ENCODE measurements at places on chromosomes 11 and 22.

GRCh38 chr11:1638344-1638743, 8.8 kb downstream of the KRTAP5-5 start:
- DNase-seq, result no peak

- DNase-seq, result no peak
These were observed 81.7 kb downstream of the PRCP start for GRCh38 chr11:82818409-82819043.

DNA sequence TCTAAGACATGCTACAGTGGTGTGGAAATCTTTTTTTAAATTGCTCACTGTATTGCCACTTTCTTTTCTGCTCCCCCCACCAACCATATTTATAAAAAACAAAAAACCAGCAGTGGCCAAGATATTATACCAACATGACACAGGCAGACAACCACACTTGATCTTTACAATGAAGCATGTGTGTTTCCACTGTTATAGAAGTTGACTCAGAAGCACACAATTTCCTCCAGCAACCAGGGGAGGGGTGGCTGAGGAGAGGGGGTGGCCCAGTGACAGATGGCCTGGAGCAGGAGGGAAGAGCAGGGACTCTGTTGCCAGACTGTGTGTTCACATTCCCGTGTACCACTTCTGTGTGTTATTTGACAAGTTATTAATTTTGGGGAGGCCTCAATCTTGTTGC, 14.8 kb downstream of the CD59 start:
- no peak for DNase-seq

GRCh38 chr11:46338988-46339666, 8.1 kb upstream of the DGKZ start:
- no peak for DNase-seq

GRCh38 chr11:121024989-121025388, 1.1 kb downstream of the TBCEL start:
- peak; percentile 20 for DNase-seq

DNA sequence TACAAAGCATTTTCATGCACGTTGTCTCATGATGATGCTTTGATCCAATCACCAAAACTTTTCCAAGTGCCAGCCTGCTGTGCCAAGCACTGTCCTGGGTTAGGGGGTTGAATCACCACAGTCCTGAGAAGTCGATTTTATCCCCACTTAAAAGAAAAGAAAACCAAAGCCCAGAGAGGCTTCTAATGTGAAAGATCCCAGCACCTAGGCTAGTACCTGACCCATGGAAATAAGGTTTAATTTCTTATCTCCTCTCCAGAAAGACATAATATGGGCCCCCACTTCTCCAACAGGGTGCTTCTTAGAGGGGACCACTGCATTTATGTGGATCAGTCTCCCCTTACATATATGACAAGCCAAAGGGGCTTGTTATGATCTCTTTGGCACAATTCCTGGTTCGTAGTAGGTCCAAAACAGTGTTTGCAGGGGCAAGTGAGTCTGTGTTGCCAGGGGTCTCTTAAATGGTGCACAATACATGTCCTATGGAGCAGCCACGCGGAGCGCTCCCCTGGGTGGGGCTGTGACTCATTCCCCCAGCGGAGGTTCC, 1.9 kb upstream of the BCL9L start:
- DNase-seq, result no peak

DNA sequence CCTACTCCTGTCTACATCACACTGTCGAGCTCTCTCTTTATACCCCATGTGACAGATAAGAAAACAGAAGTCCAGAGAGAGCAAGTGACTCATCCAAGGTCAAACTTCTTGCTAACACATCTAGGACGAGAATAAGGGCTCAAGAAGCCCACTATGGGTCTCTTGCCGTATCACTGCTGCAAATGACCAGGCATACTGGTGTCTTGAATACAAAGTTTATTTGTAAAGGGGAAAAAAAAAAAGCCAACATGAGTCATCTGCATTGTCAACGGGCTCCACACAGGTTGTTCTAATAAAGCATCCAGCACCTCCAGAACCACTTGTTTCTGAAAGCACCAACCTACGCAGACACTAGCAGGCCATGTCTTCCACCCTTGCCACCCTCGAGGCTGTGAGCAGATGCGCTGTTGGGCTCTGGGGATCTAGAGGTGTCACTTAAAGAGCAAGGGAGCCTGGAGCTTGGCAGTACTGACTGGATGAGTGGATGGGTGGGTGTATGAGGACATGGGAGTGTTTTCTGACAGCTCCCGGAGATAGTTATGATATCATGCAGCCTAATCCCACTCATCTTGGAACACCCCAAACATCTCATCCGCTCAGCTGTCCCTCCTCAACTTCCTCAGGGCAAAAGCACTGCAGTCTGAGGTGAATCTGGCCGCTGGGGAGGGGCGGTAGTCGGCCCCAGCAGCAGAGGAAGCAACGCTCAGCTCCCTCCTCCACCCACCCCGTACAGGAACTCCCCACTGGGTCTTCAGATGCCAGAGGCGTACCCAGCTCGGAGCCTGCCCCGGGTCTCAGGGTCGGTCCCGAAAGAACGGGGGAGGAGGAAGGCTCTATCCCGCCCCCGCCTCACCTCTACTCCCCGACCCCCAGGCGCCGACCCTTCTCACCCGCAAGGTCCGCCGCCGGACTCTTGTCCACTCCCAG, 1.0 kb downstream of the SMCO4 start:
- DNase-seq, result peak; percentile 63

DNA sequence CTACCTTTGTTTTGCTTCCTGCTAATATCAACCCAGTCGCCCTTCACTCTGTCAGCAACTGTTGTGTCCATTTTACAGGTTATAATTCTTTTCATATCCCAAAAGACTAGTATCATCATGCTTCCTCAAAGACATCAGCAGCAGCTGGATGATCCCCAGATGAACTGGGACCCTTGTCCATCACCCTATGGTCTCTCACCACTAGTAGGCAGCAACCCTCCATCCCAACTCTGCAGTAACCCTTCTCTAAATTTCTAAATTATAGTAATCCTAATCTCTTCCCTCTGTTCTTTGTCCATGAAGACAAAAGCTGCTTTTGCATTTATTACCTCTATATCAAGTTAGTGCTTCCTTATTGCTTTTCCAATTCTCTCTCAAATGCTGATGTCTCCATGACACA, 1025.8 kb downstream of the FAM181B start:
- DNase-seq, result no peak

- DNase-seq, result no peak
These were observed 35.6 kb upstream of the ACER3 start for GRCh38 chr11:76824980-76825725.

GRCh38 chr11:62433141-62433903, 14.5 kb downstream of the SCGB1A1 start:
- DNase-seq, result no peak

DNA sequence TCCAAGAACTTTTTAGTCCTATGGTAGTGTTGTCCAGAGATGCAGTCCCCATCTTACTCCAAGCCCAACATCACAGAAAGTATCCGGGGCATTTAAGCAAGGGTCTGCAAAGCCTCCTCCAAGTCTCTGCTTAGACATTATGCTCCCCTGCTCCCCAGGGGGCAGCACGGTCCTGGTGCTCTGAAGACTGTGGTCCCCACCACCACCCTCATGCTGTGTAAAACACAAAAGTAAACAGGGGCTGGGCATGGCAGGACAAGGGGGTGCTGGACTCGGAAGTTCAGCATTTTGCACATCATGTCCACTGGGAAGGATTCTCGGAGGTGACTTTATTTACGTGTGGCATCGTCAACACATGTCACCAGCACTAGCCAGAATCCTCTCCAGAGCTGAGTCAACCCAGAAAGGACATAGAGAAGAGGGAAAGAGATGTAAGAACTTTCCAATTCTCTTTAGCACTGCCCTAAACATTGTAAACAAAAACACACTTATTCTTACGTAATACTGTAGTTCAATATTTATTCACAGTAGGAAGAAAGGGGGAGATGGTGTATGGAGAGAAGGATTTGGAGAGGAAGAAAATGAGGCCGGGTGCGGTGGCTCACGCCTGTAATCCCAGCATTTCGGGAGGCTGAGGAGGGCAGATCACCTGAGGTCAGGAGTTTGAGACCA, 37.7 kb downstream of the TCIRG1 start:
- no peak for DNase-seq

GRCh38 chr11:131579932-131580387, 209.5 kb downstream of the NTM start:
- DNase-seq, result no peak

GRCh38 chr11:87879118-87879517, 296.1 kb downstream of the RAB38 start:
- no peak for DNase-seq

DNA sequence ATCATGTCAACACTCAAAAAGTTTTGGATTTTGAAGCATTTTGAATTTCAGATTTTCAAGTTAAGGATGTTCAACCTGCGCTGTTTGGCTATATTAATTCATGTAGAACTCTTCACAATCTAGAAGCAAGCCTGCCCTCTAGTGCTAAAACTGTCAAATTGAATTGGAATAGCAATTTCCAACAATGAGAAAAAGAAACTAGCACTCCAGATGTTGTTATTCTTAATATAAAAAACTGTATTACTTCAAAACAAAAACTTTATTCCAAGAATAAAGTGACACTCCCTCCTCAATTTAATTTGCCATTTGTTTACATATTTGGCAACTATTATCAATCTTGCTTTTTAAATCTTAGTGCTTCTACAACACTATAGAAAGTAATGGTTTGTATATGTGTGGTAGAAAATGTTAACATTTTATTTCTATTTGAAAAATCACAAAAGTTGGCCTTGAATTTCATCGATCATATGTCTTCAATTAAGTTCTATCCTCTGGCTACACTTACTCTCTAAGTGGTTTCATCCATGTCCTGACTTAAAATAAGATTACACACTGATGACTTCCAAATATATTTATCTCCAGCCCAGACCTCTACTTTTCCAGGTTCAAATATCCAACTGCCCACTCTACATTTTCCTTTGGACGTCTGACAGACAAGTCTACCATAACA, 36.6 kb downstream of the DCUN1D5 start:
- DNase-seq, result peak; percentile 25

DNA sequence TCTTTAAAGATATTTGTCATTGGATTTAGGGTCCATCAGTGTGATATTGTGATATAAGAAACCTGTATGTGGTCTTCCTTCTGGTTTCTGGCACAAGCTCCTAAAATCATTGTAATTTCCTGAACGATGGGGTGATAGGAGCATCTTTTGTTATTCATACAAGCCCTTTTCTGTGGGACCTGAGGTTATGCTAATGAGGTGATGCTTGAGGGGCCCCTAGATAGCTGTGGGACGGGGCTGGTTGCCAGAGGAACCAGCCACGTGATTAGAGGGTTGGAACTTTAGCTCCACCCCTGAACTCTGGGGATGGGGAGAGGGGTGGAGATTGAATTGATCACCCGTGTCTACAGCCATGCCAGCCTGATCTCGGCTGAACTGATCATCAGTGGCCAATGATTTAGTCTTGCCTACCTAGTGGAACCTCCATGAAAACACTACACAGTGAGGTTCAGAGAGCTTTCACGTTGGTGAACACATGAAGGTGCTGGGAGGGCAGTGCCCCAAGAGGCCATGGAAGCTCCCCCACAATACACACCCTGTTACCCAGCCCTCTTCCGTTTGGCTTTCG, 62.8 kb downstream of the BCR start:
- DNase-seq, result peak; percentile 81

GRCh38 chr11:108872781-108873291, 208.0 kb downstream of the DDX10 start:
- no peak for DNase-seq

DNA sequence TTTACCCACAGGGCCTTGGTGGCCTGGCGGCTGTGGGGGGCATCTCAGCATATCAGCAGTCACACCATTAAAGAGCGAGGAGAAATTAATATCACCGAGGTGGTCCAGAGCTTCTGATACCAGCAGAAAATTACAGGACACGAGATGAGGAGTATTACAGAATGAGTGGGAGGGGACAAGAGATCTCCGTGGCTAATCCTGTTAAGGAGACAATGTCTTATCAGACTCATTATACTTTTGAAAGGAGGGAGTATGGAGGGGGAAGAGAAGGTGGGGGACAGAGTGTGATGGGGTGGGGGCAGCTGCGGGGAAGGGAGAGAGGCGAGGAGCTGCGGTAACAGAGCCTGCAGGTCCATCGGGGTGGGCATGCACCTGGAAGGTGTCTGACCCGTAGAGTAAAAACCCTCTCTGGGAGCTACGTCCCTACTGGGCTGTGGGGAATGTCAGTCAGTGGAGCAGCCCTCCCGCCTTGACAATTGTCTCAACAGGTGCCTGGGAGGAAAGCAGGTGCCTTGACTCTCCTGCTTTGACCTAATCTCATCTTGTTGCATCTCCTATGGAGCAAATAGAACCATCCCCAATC, 224.2 kb downstream of the CEP164 start:
- no peak for DNase-seq

GRCh38 chr11:45211732-45212131, 65.3 kb downstream of the PRDM11 start:
- no peak for DNase-seq

DNA sequence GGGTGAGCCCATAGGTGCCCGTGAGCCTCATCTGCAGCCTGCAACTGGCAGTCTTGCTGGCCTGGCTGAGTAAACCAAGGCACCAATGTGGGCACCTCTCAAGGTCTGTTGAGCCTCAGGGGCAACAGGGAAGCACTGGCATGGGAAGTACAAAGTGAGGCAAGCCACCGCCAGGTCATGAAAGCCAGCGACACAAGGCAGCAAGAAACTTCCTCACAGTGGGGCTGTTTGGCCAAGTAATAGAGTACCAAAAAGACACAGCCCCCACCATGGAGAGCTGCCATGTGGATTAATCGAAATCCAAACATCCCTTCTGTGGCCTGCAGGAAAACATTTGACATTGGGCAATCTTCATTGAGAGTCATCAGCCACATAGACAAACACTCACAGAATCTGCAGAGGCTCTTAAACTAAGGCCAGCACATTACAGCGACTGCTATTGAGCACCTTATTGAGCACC, 43.6 kb upstream of the FIBIN start:
- no peak for DNase-seq

- no peak for DNase-seq
These were observed 3.1 kb downstream of the SAA2 start for GRCh38 chr11:18245396-18245795.

DNA sequence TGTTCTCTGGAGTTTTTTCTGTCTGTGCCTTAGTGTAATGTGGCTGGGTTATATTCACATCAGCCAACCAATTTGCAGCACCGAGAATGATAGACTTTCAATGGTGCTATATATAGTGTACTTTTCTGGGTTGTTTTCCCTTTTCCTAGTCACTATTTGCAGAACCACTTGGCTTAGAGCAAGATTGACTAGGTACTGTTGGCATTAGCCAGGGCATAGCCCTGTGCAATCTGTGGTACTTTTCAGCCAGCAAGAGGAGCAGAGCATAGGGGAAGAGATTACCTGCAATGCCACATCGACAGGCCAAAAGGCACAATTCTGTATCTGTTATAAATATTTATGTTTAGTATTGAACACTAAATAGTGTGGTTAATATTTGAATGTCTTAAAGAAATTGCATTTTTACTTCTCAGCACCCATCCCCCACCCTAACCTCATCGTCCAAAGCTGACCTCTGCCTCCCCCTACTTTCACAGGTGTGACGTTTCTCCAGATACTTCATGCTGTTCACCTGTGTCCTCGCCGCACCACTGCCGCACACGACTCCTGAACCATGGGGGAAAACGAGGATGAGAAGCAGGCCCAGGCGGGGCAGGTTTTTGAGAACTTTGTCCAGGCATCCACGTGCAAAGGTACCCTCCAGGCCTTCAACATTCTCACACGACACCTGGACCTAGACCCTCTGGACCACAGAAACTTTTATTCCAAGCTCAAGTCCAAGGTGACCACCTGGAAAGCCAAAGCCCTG, 51.4 kb downstream of the MICAL2 start:
- no peak for DNase-seq

GRCh38 chr11:73154178-73154577, 12.1 kb upstream of the FCHSD2 start:
- DNase-seq, result peak; percentile 87

Data from B cell (primary cell).